ENCODE measurements at places on chromosomes 16 and 17.

DNA sequence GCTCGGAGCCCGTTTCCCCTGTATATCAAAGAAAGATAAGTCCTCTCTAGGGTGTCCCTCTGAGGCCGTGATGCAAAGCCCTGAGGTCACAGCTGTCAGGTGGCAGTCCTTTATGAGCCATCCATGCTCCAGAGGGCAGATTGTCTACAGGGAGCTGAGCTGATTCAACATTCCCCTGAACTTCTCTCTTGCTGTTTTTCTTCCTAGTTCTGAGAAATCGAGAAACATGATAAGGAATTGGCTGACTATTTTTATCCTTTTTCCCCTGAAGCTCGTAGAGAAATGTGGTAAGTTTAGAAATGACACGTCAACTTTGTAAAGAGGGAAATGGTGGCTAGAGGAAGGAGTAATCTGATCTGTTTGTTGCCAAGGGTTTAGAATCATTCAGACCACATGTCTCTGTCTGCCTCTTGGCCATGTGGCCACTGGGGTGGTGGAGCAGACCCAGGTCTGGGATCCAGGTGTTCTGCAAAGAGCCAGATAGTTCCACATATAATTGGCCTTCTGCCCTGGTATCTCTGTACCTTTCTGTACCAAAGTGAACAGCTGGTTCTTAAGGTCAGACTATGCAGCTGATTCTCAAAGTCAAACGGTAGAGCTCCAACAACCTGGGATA, 3.5 kb downstream of the CTNS start:
- no peak for DNase-seq

DNA sequence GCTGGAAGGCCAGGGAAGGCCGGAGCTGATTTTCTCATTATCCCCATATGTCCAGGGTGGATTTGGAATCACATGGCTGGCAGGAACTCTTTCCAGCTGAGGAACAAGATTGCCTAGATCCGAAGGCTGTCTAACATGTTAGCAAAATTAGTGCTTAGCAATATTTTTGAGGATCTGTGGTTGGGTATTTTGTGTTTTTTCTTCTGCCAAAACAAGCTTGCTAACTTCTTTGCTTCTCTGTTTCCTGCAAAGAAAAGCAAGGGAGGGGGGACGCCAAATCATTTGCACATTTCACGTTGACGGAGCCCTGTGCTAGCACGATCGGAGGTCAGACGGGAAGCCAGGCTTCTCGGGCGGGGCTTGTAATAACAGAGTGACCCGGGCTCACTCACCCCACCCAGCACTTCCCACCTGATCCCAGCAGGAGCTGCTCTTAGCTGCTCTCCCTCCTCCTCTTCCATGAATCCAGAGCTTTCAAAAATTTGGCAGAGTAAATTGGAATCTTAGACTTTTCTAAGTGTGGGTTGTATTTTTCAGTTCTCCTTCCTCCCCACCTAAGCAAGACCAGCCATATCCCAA, 33.3 kb upstream of the FOXF1 start:
- DNase-seq = no peak

DNA sequence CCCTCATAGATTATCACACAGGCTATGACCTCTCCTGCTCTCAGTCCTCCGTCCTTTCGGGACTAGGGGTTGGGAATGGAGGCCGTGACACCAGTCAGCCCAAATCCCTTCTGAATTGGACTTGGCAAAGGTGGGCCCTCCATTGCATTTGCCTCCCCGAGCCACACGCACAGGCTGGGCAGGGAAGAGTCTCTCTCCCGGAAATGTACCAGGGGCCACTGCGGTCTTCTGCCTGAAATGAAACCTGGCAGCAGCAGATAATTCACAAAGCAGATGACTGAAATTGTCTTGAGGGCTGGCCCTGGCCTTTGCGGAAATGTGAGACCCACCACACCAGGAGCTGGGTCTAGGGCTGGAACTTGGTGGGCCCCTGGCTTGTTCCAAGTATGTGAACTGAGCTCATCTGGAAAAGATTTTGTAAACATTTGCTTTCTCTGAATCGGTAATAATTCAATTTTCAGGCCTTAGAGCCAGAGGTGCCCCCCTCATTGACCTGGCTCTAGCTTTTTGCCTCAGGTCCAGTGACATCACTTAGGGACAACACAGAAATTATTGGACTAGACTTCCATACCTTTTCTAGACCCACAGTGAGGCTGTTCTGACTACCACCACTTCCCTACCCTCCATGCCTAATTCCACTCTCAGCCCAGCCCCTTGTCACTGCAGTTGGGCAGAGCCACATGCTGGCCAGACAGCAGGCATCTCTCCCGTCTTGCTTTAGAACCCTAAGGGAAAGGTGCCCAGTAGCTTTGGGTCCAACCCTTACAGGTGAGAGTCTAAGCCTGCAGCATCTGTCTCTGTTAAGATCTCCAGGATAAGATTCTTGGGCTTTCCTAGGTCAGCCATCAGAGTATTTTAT, 75.2 kb downstream of the CCDC182 start:
- no peak for DNase-seq

GRCh38 chr17:74447628-74448159, 15.8 kb downstream of the GPRC5C start:
- DNase-seq = no peak

DNA sequence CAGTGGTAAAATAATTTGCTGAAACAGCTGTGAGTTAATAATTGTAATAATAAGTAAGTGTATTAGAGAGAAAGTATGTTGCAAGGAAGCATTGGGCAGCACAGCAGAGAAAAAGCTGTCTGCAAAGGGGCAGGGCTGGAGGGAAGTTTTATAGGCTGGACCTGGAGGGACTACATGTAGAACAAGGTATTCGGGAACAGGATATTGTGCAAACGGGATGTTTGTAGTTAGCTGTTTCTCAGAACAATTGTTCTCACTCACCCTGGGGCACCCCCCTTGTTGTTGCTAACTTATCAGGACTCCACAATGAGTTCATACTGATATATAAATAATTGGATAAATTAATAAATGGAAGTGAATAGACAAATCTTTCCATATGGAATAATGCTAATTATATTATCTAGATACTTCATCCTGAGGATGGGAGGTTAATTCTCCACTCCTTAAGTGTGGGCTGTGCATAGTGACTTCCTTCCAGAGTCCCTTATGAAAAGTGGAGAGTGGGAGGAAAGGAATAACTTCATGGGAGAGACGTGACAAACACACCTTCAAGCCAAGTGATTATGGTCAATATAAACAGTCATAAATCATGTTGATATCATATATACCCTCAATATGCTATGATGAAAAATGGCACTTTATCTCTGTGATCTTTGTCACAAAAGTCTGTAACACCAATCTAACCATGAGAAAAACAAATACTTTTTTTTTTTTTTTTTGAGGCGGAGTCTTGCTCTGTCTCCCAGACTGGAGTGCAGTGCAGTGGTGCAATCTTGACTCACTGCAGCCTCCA, 85.4 kb downstream of the PPM1E start:
- no peak for DNase-seq
